Activated CD4-positive, alpha-beta T cell treated with anti-CD3 and anti-CD28 coated beads, Interleukin-2, amount 10 ng/mL, durations not matched to agents 24 days and 14 days (primary cell): ENCODE measurements at places on chromosomes 5 and 9.

DNA sequence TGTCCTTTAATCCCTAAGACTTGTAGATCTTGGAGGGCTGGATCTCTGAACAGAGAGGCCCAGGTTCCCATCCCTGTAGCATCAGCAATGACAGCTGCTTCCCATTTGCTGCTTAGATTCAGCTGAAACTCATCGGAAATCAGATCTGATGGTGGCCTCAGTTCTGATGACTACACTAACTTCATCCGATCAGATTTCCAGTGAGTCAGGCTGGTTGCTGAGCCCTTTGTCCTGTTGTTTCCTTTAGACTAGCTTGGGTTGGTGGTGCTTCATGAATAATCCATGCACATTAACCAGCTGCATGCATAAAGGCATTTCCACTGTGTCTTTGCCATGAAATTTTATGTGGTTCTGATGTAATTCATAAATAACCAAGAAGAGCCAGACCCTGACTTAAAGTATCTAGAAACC is 195.2 kb upstream of the TUT7 start:
- no peak for DNase-seq

GRCh38 chr9:132864691-132865090 is 13.4 kb downstream of the AK8 start:
- no peak for DNase-seq

GRCh38 chr5:124511791-124512190 is 234.6 kb downstream of the ZNF608 start:
- DNase-seq, result no peak

GRCh38 chr9:91248707-91249106 is 113.0 kb downstream of the AUH start:
- no peak for DNase-seq

- DNase-seq, result no peak
Measured at GRCh38 chr5:81533629-81534405, 139.9 kb upstream of the ACOT12 start.

DNA sequence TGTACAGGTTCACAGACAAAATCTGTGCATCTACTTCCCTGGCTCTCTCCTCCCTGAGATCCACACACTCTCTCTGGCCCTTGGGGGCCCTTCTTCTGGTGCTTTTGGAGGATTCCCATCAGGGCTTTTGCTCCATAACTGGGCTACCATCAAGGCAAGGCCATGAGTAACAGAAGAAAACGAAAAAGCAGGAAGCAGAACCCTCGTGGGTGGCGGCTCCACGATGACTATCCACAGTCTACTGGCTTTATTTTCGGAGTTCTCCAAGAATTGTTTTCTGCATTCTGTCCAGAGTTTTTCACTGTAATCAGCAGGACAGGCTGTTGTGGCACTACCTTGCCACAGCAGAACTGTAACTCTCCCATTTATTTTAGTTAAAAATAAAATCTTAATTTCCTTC is 19.9 kb downstream of the PNPLA7 start:
- no peak for DNase-seq

DNA sequence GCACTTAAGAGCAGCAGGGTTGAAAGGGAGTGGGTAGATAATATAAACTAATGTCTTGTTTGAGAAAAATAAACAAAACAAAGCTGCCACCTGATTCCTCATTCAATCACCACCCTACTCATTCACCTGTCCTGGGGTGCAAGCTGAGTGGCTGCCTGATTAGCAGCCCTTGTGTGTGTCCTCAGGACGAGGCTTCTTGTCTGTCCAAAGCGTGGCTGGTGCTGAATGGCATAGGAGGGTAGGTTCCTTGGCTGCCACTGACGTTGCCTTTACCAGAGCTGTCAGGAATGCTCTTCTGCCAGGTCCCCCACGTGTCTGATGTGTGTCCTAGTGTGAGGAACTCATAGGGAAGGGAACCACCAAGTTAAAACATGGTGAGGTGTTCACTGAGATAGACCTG is 146.6 kb upstream of the SLC24A2 start:
- DNase-seq, result peak; percentile 48
